Cortex of kidney (tissue), 1 donor: ENCODE measurements at places on chromosomes 7 and 10.

- DNase-seq: no peak
Measured at GRCh38 chr7:99679032-99679399, 780 bp downstream of the CYP3A5 start.

GRCh38 chr10:114310346-114310745 lies 71.3 kb downstream of the VWA2 start:
- no peak for DNase-seq

DNA sequence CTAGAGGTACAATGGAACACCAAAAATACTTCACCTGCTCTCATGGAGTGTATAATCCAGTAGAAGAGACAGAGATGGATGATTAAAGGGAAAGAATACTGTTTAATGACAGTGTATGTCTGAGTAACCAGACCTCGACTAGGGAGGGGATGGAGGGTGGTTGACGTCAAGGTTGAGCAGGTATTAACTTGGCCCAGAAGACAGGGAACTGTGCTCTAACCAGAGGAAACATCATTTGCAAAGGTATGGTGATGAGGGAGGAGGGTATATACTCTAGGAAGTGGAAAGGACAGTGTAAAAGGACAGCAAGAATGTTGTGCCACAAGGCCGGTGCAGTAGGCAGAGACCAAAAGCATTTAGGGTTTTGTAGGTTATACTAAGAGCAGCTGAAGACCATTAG lies 2.9 kb downstream of the MIOS start:
- DNase-seq: no peak

DNA sequence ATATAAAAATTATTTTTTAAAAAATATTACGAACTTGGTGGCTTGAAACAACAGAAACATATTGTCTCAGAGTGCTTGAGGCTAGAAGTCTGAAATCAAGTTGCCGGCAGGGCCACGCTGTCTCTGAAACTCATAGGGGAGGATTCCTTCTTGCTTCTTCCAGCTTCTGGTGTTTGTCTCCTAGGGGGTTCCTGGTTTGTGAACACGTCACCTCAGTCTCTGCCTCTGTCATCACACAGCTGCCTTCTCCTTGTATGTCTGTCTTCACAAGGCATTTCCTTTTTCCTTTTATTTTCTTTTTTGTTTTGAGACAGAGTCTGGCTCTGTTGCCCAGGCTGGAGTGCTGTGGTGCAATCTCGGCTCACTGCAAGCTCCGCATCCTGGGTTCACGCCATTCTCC lies 12.7 kb upstream of the SNX8 start:
- no peak for DNase-seq

- no peak for DNase-seq
Measured at GRCh38 chr7:3899559-3899991, 598.5 kb downstream of the SDK1 start.

DNA sequence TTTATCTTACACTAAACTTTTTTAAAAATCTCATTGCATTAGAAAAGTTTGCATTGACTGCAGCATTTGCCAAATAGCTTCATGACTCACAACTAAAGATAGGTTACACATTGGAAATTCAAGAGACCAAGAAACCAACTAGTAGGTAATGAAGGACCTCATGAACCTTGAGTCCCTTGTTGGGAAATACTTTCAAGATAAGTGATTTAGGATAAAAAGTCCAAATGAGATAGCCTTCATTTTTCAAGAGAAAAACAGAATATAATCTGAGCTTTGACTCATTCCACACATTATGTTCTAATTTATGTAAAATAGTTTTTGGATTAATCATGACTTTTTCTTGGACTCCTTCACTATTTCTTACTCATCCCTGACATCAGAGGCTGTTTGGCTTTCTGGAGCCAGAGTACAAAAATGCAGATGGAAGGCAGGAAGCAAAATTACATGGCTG lies 13.1 kb upstream of the LIPF start:
- DNase-seq: no peak
